ENCODE measurements at places on chromosomes 16 and 17.

DNA sequence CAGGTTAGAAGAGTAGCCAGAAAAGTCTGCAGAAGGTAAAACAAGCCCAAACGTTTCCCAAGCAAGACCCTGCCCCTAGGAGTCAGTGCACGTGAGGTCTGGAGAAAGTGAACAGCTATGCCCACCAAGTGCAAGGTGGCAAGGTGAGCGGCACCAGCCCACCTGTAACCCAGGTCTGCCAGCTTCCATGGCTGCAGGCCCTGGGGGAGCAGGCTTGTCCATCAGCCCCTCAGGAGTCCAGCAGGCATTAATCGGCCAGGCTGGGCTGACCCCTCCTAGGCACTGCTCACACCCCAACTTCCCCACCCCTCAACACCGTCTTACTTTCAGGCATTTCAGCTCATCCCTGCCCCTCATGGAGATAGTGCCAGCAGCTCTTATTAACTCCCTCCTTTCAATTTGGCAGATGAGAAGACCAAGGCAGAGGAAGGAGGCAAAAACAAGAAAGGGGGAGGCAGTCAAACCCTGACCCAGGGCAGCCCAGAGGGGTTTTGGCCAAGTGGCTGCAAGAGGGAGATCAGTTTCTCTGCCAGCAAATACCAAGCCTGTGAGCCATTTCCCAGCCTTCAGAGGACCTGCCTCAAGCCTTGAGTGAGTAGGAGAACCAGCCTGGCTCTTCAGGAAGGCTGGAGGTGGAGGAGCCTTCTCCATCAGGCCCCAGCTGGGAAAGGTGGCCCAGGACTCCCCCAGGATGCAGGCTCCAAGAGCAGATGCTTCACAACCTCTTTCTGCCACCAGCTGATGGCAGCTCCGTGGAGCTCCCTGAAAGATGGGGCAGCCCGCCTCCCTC is 14.7 kb downstream of the BEAN1 start:
- ATAC-seq: no peak

DNA sequence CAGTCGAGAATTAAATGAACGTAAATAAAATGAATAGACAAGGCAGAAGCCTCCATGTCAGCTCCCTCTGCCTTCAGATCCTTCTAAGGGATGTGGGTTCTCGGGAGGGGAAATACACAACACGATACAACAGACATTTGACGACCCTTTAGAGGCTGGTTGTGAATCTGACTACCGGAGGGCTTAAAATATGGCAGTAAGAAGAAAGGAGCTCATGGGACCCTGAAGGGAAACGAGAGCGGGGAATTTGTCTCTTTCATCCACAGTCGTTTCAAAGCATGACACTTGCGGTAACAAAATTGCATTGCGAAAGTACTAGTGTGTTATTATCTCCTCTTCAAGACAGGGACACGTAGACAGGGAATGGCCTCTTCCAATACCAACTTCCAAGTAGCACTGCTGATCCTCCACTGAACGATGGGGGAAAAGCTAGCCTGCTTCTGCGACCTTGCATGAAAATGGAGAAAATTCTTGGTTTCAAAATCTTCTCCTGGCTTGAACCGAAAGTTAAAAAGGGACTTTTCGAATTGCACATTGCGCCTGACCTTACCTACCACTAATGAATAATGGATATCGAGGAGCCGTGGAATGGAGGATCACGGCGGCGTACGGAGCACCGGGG is 1.2 kb upstream of the TNRC6C start:
- no peak for ATAC-seq

DNA sequence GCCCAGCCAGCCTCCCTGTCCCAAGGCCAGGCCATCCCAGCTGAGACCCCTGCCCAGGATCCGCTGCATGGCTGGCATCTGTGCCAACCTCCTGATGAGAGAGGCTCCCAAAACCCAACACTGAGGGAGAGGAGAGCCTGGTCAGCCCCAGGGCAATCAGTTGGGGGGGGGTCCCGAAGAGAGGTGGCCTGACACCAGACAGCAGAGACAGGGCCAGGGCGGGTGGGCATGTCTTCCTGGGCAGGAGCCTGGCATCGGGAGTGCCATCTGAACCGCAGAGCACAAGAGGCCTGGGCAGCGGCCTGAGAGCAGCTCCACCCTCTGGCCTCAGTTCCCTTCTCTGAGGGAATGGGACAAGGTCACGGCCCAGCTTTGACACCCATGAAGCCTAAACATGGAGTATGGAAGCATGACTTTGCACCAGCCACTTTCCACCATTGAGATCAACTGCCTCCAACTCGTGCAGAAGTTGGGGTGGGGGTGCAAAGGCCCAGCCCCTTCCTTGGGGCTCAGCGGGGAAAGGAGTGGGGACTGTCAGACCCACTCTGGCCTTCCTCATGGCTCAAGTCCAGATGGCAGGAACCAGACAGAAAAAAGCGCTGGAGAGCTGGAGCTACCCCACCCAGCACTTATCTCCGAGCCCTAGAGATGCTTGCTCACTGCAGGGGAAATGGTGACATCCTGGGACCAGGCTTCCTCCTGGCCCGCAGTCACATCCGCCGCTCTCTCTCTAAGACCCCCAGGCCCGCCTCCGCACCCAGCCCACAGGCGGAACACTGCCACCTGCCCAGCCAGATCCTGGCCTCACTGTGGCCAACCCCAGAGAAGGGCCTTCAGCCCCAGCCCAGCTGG is 9.7 kb downstream of the RHBDF2 start:
- peak; percentile 2 for ATAC-seq

DNA sequence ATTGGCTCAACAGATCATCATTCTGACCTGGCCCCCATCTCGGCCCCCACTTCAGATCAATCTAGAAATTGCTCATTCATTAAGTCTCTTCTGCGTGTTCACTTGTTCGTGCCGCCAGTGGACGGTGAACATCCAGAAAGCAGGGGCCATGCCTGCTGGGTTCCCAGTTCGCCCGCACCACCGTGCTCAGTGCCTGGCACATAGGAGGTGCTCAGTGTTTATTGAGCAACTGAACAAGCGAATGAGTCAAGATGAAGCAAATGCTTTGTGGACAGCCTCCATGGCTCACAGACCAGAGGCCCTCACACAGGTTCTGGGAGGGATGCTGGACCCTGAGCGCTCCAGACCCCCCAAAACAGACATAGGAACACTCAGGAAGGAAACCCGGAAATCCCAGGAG is 13.9 kb downstream of the BEAN1 start:
- no peak for ATAC-seq

GRCh38 chr16:64545768-64546167 is 576.1 kb downstream of the CDH11 start:
- ATAC-seq: no peak

- no peak for ATAC-seq
These were observed 145.2 kb downstream of the CLEC16A start for GRCh38 chr16:11089504-11090124.

Data from esophagus mucosa (tissue), 1 donor.